NCI-H1092 (cell line): ENCODE measurements at places on chromosomes 4 and X.

DNA sequence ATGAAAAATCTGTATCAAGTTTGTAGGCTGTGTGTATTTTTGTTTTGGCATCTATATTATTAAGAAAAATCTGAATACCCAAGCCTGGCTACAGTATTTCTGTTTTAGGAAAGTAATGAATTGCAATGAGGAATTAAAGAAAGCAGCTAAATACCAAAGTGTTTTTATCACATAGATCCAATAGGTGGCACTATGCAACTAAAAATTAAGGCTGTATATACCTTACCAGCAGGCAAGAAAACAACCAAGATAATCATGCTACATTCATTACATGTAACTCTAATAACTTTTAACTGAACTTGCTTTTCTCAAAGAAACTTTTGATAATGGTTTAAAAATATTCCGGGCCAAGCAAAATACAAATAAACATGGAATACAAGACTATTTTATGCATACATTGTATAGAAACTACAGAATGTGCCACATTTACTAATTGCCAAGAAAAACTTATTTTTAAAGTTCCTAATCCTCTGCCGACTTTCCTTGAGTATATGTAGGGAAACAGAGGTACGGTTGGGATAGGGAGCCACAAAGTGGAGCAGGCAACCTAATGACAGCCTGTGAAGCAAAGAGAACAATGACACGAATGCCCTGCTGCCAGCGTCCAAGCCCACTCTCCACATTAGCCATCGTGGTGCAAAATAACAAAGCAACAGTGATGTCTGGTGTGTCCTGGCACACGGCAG, 63.7 kb downstream of the SEC24D start:
- peak; percentile 26 for DNase-seq

- DNase-seq: no peak
Observed at GRCh38 chr4:138348055-138348454, 105.9 kb upstream of the SLC7A11 start.

- no peak for DNase-seq
Observed at GRCh38 chrX:1492421-1493012, 39.8 kb upstream of the ASMTL start.

DNA sequence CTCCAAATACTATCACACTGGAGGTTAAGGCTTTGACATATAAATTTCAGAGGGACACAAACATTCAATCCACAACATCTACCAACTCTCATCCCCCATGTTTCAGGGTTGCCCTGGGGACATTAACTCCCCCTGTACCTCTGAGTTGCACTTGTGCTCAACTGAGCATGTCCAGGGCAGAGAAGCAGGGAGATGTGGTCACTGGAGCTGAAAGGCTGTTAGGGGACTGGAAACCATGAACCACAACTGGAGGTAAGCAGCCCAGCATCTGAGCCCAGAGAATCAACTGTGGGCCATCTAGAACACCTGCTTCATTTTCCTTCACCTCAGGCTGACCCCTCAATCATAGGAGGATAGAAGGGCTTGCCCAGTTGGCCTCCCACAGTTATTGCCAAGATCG, 641.1 kb downstream of the MID1IP1 start:
- no peak for DNase-seq

GRCh38 chr4:152307669-152308068, 228.2 kb downstream of the FBXW7 start:
- no peak for DNase-seq

DNA sequence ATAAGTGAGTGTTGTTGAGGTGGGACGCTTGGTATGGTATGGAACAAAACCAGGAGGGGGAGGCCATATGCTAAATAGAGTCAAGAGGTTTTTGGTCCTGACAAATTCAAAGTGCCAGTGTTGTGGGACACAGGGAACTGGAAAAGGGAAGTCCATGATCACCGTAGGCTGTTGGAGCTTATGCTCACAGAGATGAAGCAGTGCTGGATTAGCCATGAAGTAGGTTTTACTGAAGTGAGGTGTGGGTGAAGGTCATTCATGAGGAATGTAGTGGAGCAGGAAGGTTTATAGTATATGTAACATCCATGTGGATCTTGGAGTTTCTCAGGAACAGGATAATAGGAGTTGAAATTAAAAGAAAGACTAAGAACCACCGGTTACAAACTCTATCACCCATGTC, 256.1 kb upstream of the PITX2 start:
- DNase-seq: no peak

- DNase-seq: no peak
Observed at GRCh38 chr4:41883988-41884734, 51.1 kb upstream of the TMEM33 start.

GRCh38 chr4:186701273-186701672, 22.4 kb downstream of the FAT1 start:
- no peak for DNase-seq

- no peak for DNase-seq
Observed at GRCh38 chrX:123424546-123424945, 240.5 kb downstream of the GRIA3 start.

DNA sequence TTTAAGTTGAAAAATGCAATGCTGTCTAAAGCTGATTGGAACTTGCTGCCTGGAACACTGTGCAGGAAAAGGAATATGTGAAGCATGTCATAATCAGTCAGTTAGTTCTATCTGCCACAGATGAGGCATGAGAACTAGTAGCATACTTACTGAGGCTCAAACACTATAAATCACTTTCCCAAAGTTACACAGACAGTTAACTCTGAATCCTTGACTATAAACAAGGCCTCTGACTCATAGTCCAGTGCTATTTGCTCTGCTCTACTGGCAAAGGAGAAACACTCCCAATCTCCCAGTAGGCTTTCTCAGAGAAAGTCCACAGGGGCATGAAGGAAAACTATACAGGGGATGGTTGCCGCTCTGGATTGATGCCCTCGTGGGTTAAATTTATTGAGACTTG, 2078.4 kb upstream of the TENM3 start:
- DNase-seq: no peak

- DNase-seq: no peak
Observed at GRCh38 chrX:53188763-53189162, 36.2 kb downstream of the KDM5C start.

DNA sequence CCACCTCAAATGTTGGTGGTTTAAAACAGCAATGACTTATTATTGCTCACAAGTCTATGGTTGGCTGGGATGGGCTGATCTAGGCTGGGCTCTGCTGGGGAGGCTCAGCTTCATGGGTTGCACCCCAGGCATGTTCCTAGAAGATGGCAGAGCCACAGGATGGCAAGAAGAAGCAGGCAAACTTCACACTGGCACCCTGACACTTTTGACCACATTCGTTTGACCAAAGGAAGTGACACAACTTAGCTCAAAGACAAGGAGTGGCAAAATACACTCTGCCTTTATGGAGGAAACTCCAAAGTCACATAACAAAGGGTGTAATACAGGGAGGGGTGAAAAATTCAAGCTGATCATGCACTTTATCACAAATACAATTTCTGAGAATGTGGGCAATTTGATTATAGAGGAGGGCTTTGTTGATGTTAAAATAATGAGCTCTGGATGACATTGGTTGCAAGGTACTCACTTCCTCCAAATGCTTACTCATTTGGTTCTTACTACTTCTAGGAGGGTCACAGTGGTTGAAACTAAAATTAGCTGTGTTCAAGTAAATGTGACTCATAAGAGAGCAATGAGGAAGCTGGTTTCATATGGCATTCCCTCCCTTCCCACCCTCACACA, 249.2 kb upstream of the RPS6KA3 start:
- no peak for DNase-seq

DNA sequence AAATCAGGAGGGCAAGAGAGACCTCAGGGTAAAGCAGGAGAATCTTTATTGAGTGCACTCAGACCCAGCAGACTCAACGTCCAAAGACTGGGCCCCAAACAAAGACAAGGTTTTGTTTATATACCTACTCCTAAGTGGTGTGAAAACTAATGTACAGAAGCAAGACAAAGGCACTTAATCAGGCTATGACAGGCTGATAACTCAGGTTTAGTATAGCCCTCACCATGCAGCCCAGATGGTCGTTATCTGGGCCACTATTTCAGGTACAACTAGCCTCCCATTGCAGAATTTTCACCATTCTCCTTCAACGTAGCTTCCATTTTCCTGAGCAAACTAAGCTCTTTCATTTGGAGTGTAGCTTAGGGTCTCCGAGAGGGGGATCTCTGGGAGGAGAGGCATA, 36.9 kb downstream of the SULT1E1 start:
- DNase-seq: no peak

- no peak for DNase-seq
Observed at GRCh38 chr4:173521467-173522159, 8.4 kb downstream of the HAND2 start.

- no peak for DNase-seq
Observed at GRCh38 chrX:71111921-71112431, 599 bp upstream of the IL2RG start.

DNA sequence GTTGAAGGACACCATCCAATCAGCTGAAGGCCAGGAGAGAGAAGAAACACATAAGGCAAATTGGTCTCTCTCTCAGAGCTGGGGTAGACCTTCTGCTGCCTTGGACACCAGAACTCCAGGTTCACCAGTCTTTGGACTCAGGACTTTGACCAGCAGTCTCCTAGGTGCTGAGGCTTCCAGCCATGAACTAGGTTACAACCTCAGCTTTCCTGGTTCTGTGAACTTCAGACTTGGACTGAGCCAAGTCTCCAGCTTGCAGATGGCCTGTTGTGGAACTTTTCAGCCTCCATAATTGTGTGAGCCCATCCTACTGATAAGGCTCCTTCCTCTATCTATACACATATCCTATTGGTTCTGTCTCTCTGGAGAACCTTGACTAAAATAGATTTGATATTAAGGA, 20.6 kb upstream of the BBS12 start:
- DNase-seq: no peak

GRCh38 chr4:4421356-4421755, 34.5 kb downstream of the NSG1 start:
- no peak for DNase-seq
